Activated CD4-positive, CD25-positive, alpha-beta regulatory T cell treated with anti-CD3 and anti-CD28 coated beads, Interleukin-2, amount 50 U/mL, for 16 hours (primary cell): ENCODE measurements at places on chromosomes 16 and 17.

GRCh38 chr16:58485184-58485887 is 14.6 kb upstream of the NDRG4 start:
- no peak for DNase-seq

GRCh38 chr16:56068314-56068713 is 123.0 kb upstream of the GNAO1 start:
- DNase-seq, result no peak

DNA sequence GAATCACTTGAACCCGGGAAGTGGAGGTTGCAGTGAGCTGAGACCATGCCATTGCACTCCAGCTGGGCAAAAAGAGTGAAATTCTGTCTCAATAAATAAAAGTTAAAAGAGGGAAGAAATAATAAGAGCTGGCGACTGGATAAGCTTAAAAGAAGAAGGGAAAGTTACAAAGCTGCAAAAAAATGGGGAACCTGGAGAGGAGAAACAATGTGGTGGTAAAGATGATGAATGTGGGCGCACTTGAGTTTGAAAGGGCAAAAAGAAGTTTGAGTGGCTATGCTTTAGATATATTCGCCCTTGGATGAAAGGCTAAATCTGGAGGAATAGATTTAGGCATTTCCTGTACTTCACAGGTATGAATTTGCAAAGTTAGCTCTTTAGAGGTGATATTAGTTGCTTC is 53.0 kb upstream of the YPEL2 start:
- DNase-seq, result no peak

DNA sequence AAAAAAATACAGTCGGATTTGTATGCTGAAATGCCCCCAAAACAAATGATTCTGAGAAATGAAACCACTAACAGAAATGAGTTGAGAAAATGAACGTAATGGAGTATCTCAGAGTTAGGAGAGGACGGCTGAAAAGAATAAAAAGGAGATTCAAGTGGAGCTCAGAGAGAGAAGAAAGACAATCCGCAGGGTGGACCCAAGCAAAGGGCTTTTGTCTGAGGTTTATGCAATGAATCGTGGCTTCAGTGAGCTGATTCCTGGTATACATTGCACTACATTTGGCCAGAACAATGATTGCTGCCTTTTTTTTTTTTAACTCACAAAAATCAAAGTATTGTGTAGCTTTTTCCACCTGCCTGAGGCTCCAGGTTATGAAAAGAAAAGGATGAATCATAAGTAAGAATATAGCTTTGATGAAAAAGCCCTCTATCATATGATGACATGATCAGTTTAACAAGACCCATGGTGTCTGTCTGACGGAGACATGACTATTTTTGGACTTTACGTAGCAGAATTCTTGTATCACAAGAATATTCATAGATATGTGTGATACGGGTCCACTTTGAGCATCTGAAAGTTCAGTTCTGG is 4.4 kb upstream of the MED9 start:
- DNase-seq, result no peak

- no peak for DNase-seq
Measured at GRCh38 chr17:79953335-79953734, 82.3 kb downstream of the TBC1D16 start.

GRCh38 chr16:83652943-83653342 is 154.8 kb upstream of the HSBP1 start:
- DNase-seq, result no peak

GRCh38 chr16:27624154-27625049 is 74.5 kb downstream of the KATNIP start:
- DNase-seq, result no peak

GRCh38 chr16:13168091-13168572 is 266.7 kb downstream of the SHISA9 start:
- no peak for DNase-seq

DNA sequence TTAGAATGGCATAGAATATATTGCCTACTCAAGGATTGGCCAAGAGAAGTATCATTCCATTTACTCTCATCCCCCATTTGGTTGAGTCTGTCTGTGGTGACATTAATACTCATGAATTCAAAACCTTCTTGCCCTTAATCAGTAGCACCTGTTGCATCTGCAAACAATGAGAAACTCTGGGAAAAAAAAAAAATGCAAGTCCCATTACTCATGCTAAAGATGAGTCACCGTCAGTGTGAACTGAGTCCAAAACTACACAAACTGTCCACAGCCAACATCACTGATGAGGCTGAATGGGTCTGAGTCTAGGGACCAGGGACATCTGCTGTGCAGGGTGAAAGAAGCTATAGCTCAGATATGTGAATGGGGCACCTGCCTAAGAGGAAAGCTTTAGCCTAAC is 96.9 kb upstream of the ADAMTS18 start:
- DNase-seq, result no peak

- DNase-seq, result no peak
Measured at GRCh38 chr16:69397821-69398521, 12.2 kb upstream of the TERF2 start.

GRCh38 chr17:79811868-79812352 is 15.0 kb upstream of the CBX8 start:
- no peak for DNase-seq

DNA sequence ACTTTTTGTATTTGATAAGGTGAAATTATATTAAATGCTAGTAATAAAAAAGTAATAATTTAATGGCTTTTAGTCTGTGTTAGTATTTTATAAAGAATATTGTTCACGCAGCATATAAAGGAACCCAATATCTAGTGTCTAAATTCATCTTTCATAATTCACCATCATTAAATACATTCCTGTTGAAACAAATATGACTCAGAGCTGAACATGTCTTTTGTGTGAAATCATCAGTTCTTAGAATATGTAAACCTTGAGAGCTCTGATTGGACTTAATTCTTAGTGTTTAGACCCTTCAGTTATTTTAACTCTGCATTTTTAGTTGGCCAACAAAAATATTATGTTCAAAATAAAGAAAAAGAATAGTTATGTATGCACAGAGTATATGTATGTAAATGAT is 71.8 kb downstream of the ABHD15 start:
- DNase-seq, result no peak

- no peak for DNase-seq
Measured at GRCh38 chr16:20023190-20023589, 50.5 kb downstream of the GPR139 start.

- DNase-seq, result no peak
Measured at GRCh38 chr16:20871258-20871657, 28.9 kb downstream of the DCUN1D3 start.

GRCh38 chr17:41211845-41212466 is 14.5 kb upstream of the KRTAP9-2 start:
- DNase-seq, result no peak

- DNase-seq, result no peak
Measured at GRCh38 chr17:20059728-20060188, 50.6 kb downstream of the SPECC1 start.

GRCh38 chr17:37818689-37819088 is 73.8 kb upstream of the HNF1B start:
- no peak for DNase-seq

DNA sequence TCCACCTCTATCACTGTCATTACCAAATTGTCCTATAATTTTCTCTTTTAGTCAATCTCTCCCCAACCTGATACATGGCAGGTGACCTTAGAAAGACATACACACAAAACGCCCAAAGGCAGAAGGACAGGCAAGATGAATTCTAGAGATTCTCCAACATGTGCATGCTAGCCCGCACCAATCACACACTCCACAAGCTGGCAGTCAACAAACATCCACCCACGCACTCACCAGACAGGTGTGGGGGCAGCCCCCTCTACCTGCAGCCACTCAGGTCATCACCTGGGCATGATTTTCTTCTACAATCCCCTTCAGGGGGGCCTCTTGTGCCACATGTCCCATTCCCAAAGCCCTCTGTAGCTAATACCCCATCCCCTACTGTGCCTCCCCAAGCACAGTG is 9.5 kb downstream of the MPP2 start:
- no peak for DNase-seq
